ENCODE measurements at places on chromosomes 6 and 20.

DNA sequence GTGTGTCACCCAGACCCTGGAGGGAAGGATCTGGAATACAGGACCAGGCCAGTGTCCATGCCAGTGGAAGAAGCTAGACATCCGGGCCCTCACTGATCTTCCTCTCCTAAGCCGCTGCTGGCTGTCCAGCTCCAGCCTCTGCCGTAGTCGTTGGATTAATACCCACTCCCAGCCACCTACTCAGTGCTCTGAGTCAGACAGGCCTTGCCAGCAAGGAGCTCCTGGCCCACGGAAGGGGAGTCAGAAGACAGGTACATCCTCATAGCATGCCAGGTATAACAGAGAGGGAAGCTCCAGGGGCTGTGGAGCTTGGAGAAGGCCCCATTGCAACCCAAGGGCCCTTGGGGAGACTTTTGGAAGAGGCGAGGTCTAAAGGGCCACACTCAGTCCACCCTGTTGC, 49.0 kb downstream of the STK35 start:
- no peak for DNase-seq

DNA sequence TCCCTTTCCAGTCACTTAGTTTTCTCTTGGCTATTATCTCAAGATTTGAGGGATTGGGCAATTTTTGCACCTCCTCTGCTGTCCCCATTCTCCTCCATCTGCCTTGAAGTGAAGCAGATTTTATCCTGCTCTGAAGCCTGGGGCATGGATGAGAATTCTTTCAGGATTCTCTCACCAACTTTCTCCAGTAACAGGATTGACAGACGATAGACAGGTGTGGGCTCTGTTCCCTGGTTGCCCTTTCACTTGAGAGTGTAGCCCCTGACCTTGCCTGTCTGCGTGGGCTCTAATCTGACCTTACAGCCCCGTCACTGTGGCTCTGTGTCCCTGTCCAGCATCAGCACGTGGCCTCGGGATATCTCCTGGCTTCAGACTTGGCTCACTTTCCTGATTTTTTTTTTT, 27.1 kb downstream of the CDYL start:
- no peak for DNase-seq

DNA sequence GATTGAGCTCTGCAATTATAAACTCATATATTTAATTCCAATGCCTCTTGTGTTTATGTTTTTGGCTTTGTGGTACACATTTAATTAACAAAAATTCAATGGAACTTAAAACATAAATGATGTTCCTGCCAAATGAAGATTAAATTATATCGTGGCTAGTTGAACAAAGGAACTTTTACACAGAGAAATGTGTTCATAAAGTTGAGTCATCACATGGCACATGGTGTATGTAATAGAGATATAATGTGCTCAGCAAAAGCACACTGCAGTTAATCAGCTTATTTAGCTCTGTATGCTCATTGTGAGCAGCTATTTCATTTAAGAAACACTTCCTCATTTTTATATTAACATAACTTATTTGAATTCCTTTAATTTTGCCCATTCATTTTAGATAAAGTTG, 1295.6 kb upstream of the CITED2 start:
- no peak for DNase-seq

DNA sequence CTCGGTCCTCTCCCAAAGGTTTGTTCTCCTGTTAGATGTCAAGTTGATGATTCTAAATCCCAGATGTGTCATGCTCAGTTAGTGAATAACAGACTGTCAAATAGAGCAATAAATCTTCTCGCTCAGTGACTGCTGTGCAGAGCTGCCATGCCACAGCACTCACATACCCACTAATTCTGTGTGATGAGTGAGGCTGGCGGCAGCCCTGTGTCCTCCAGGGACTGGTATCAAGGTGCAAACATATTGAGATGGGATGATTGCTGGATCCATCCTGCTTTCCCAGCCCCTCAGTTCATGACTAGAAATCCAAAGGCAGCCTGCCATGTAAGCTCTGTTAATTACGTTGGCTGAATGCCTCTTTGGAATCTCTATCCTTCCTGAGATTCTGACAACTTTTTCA, 103.9 kb downstream of the OLIG3 start:
- no peak for DNase-seq

GRCh38 chr6:15285682-15286294, 39.9 kb downstream of the JARID2 start:
- peak; percentile 52 for DNase-seq

- DNase-seq = no peak
Measured at GRCh38 chr6:118553132-118553531, 5.0 kb downstream of the PLN start.

DNA sequence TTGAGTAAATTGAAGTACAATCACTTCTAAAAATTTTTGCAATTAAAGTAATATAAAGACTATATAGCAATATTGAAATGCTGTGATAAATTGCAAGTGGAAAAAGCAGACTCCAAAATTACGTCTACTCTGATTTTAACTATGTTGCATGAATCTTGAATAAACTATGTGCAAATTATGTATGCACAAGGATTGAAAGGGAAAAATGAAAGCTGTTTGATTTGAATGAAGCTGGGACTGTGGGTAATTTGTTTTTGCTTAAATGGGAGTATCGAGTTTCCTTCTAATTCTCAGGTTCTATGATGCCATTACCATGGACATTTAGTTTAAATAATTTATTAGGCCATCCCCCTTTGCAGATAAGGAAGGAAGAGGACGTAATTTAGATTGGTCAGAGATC, 198.7 kb upstream of the MYLIP start:
- DNase-seq = no peak

- DNase-seq = no peak
Measured at GRCh38 chr20:15818651-15819071, 754.6 kb downstream of the KIF16B start.

DNA sequence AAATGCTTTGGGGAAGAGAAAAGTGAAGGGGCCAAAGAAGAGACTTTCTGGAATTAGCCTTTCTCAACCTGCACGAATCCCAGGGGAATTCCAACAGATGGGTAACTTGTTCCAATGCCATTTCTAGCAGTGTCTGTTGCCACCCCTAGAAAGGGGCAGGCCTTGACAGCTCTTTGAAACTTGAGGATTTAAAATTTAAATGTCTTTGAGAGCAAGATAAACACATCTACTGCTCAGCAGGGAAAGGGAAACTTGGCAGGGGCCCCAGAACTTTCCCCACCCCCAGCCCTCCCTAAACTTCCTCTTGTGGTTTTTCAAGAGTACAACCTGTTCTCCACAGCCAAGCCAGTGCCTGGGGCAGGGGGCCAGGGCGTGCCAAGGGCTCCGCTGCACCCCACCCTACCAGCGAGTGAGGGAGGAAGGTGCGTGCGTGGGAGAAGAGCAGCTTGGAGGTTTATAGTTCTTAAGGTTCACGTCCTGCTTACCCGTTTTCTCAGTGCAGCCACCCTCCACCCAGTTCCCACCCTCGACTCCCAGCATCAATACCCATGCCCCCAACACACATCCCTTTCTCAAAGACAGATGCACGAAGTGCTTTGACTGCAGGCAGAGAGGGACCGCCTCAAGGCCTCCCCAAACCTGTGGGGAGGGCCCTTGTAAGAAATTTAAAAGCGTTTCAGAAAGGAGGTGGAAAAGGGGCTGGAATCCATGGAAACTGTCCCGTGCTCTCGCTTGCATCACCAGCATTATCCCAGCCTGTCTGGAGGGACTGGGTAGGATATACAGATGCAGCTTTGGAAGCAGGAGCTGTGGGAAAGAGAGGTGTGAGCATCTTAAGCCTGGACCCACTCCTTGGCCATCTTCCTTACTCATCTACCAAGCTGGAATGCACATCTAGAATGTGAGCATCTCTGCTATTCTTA, 4.5 kb upstream of the TAF8 start:
- DNase-seq = peak; percentile 92

GRCh38 chr20:44586289-44586911, 4.0 kb downstream of the PKIG start:
- peak; percentile 98 for DNase-seq

DNA sequence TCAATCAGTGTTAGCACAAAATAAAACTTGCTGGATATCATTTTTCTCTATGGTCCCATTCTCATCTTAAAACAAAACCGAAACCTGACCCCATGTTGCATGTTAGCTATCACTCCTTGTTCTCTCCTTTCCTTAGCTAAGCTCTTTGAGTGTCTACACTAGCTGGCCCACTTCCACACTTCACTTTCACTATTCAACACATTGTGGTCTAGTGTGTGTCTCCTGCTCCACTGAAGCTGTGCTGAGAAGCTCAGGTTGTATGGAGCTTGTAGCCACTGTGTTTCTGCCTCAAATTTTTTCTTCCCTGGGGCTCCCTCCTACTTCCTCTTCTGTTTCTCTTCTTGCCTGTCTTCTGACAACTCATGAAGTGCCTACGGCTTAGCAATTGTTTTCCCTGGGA, 223.0 kb downstream of the NKAIN2 start:
- DNase-seq = no peak

- DNase-seq = no peak
Measured at GRCh38 chr6:49549691-49550491, 577 bp upstream of the C6orf141 start.

DNA sequence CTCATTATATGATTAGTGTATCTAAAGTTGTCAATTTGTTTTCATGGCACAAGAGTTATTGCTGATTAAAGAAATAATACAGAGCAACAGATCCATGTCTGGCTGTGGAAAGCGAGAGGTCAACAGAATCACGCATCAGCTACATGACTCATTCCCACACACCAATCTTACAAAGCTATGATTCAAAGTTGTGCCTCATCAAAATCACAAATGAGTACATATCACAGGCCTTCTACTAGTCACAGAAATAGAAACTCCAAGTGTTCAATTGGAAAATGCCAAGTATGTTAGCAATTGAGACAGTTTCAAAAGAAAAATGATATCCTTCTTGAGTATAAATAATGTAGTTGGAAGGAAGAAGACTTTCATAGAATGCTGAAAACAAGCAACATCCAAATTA, 57.8 kb upstream of the NKAIN2 start:
- no peak for DNase-seq

- DNase-seq = no peak
Measured at GRCh38 chr6:134698228-134698627, 251.7 kb downstream of the ALDH8A1 start.

- no peak for DNase-seq
Measured at GRCh38 chr20:48604426-48604825, 223.4 kb downstream of the PREX1 start.

DNA sequence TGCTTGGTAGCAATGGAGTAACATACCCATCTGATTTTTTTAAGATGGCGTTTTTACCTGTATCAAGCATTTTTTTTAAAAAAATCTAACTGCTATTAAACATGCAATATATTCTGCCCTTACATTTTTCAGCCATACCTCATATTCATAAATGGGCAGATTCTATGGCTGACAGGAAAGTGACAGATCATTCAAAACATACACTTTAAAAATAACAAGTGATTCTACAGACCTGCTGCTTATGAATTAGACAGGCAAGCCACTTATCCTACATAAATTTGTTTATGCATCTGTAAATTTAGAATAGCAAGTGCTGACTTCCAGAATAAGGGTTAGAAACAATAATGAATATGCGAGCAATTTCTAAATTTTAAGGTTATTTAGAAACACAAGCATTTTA, 82.7 kb downstream of the TBXT start:
- DNase-seq = no peak

GRCh38 chr6:101163611-101164010, 229.9 kb upstream of the GRIK2 start:
- no peak for DNase-seq

DNA sequence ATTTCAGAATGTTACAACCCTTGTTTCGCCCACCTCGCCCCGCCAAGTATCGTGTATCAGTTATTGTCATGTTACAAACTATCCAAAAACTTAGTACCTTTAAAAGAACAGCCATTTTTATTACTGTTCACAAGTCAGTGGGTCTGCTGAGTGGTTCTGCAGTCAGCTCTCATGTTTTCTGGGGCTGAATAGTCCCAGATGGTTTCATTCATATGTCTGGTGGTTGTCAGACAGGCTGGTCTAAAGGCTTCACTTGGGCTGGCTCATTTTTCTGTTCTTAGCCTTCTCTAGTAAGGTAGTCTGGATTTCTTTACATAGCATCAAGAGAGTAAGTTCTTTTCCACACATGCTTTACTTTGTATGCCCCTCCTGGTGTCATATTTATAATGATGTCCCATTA, 8.6 kb downstream of the ZNF292 start:
- DNase-seq = no peak

GRCh38 chr6:26484161-26484560, 15.9 kb upstream of the BTN1A1 start:
- DNase-seq = no peak

- DNase-seq = no peak
Measured at GRCh38 chr6:27743787-27744186, 168.4 kb downstream of the OR2B2 start.

DNA sequence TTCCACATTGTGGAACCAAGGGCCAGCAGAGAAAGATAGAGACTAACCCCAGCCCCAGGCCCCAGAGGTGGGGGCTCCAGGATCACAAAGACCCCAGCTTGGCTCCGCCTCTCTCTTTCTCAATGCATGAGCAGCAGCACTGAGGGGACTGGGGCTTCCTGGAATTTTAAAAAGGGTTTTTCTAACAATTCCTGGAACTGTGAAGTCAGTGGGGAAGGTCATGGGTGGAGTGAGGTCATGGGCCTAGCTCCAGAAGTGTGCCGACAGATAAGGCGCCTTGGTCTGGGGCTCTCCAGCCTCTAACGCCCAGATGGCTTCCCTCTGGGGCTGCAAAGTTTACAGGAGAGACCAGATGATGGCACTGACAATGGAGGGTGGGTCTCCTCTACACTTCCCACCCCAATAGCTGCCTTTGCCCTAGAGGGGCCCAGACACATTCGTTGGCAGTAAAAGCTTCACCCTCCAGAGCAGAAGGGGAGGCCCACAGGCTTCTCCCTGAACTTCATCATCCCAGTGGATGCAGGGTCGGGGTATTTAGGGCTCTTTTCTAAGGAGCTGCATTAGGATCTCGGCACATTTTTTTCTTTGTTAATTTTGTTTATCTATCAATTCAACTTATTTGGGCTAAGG, 46.9 kb upstream of the CD93 start:
- no peak for DNase-seq

DNA sequence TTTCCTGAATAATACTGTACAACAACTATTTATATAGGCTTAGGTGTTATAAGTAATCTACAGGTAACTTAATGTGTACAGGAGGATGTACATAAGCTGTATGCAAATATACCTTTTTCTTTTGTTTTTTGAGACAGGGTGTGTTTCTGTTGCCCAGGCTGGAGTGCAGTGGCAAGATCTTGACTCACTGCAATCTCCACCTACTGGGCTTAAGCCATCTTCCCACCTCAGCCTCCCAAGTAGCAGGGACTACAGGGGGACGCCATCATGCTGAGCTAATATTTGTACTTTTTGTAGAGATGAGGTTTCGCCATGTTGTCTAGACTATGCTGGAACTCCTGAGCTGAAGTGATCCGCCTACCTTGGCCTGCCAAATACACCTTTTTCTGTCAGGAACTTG, 191.7 kb upstream of the ZNF217 start:
- no peak for DNase-seq

- DNase-seq = no peak
Measured at GRCh38 chr6:69202768-69203167, 567.7 kb downstream of the ADGRB3 start.

DNA sequence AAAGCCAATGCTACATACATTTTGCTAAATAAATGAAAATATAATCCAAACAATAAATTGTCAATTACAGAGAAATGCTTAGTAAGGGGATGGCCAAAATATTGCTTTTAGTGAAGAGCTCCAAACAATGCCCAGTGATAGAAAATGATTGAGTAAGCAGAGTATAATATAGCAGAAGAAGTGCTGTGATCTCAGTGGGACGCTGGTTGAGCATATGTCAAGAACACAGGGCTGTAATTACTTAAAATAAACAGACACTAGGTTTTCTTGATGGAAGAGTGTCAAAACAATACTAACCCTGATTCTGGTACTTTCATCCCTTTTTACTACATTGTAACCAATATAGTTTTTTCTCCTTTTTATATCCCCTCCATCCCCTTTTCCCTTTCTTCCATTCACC, 150.3 kb downstream of the GRIK2 start:
- no peak for DNase-seq

GRCh38 chr20:50278684-50279531, 88.3 kb downstream of the CEBPB start:
- DNase-seq = no peak

All from NB4 (cell line).